Activated CD4-positive, alpha-beta T cell treated with anti-CD3 and anti-CD28 coated beads for 4 hours (primary cell): ENCODE measurements at places on chromosomes 16 and 17.

GRCh38 chr17:3968015-3968414, 3.8 kb upstream of the ATP2A3 start:
- DNase-seq: no peak

- no peak for DNase-seq
Observed at GRCh38 chr17:10325031-10325695, 47.6 kb downstream of the MYH13 start.

DNA sequence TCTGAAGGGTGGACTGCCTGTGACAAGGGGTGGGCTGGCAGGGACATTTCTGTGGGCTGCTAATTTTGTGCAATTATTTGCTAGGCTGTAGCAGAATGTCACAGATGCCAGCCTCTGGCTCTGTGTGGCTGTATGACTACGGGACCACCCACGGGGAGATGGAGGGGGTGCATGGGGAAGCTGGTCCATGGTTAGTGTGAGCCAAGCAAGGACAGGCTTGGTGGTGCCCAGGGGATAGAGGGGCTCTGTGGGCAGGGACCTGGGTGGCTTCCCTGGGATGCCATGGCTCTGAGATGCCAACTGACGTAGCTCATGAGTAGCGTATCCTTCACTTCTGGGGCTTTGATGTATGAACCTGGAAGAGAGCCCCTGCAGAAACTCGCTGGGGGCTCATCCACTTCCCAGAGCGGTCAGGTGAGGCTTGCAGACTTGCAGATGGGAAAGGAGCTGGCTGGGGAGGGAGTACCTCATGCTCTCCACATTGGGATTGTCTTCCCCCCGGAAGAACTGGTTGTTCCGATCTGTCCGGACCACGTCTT, 87.2 kb downstream of the TBC1D16 start:
- no peak for DNase-seq

- DNase-seq: no peak
Observed at GRCh38 chr17:74009056-74009625, 194.3 kb upstream of the RPL38 start.

DNA sequence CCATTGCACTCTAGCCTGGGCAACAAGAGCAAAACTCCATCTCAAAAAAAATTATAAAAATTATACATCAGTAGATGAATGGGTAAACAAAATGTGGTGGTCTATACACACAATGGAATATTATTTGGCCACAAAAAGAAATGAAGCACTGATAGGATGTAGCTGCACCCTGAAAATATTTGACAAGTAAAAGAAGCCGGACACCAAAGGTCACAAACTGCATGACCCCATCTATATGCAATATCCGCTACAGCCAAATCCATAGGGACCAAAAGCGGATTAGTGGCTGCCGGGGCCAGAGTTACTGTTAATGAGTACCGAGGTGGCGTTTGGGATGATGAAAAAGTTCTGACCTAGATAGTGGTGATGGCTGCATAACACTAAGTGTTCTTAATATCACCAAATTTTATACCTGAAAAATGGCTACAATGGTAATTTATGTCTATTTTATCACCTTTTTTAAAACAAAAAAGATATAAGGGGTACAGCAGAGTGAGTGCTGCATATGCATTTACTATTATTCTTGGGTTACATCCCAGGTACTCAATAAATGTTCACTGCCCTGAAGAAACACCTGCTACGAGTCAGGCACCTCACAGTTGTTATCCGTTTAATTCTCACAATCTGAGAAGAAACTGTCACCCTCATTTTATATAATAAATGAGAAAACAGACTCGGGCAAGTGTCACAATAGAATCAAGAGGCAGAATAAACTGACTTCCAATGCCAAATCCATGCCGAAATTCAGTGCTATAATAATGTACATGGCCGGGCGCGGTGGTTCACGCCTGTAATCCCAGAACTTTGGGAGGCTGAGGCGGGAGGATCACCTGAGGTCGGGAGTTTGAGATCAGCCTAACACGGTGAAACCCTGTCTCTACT, 807 bp upstream of the HBQ1 start:
- DNase-seq: no peak

DNA sequence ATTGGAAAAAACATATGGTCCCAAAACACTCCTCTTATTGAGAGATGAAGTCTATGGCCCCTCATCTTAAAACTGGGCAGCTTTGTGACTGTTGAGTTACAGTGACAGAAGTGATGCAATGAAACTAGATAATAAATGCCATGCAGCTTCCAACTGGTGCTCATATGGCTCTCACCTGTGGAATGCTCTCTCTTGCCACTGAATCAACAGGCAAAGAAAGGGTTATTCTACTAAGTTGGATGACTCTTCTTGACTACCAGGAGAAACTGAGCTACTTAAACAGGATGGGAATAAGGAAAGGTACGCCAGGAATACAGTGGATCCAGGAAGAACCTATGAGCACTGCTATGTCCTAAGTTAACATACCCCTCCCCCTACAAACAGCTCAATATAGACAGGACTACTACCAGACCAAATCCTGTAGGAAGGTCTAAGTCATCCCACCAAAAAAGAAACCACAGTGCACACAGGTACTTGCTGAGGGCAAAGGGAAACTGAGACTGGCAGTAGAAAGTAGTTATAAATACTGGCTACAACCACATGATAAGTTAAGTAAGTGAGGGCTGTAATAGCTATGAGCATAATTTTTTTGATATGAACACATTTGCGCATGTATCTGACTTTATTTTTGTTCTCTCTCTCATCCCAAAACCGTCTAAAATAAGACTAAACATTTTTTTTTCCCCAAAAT, 398.5 kb downstream of the ZFHX3 start:
- DNase-seq: no peak

DNA sequence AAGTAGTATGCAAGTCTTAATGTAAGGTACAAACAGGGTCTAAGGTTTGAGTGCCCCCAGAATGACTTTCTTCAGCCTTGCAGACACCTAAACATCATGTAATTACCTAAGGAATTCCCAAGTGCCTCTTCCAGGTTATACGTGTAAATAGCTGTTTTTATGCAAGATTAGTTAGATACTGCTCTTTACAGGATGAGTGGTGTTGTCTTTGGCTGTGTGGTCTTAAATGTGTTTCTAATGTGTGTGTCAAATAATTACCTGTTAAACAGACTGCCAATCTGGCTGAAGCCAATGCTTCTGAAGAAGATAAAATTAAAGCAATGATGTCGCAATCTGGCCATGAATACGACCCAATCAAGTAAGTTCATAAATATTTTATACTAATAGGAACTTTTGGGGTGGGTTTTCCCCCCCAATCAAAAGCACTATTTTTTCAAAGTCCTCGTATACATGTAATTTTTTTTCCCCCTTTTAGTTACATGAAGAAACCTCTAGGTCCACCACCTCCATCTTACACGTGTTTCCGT, 16.0 kb downstream of the RBBP6 start:
- no peak for DNase-seq

DNA sequence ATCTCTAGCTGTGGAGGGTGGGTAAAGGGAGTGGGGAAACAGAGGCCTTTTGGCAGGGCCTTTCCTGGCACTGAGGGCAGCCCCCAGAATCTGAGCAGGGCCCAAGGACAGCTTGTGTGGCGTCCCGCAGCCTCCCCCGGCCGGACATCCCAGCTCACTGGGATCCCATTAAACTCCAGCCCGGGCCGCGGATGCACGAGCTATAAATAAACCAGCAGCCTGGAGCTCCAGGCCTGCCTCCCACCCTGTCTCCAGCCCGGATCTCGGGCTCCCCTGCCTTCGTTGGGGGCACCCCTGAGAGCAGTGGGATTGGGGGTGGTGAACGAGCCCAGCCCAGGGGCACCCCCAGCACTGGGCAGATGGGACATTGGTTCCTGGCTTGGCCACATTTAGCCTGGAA, 13.8 kb upstream of the AATK start:
- DNase-seq: no peak

DNA sequence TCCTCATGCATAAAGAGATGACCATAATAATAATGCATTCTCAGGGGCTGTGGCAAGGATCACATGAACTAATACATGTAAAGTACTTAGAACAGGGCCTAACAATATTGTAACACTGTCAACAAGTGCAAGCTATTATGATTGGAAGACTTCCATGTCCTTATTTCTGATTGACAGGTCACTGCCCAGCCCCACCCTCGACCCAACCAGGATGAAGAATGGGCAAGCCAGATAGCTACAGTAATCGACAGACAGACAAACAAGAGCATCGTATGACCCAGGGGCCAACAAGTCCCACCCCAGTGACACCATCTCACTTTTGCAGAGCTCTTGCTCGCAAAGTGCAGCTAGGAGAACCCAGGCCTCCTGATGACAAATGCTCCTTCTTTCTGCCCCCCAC, 14.6 kb upstream of the MMP2 start:
- DNase-seq: no peak

GRCh38 chr16:54493061-54493460, 206.5 kb upstream of the IRX3 start:
- DNase-seq: no peak

GRCh38 chr17:63826468-63827001, 696 bp upstream of the PSMC5 start:
- no peak for DNase-seq

DNA sequence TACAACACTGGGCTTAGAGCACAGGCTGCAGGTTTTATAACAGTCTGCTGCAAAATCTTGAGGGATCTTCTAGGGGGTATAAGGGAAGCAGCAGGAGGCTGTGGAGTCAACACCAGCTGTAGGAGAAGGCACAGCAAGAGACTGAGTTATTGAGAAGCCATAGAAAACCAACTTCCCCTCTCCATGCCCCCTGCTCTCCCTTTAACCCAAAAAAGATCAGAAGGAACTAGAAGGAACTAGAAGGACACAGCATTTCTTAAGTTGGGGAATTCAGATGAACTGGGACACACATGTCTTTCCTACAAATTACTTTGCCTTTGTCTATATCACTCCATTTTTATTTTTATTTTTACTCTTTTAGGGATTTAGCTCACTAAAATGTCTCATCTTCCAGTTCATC, 6.2 kb upstream of the CCL18 start:
- DNase-seq: no peak

DNA sequence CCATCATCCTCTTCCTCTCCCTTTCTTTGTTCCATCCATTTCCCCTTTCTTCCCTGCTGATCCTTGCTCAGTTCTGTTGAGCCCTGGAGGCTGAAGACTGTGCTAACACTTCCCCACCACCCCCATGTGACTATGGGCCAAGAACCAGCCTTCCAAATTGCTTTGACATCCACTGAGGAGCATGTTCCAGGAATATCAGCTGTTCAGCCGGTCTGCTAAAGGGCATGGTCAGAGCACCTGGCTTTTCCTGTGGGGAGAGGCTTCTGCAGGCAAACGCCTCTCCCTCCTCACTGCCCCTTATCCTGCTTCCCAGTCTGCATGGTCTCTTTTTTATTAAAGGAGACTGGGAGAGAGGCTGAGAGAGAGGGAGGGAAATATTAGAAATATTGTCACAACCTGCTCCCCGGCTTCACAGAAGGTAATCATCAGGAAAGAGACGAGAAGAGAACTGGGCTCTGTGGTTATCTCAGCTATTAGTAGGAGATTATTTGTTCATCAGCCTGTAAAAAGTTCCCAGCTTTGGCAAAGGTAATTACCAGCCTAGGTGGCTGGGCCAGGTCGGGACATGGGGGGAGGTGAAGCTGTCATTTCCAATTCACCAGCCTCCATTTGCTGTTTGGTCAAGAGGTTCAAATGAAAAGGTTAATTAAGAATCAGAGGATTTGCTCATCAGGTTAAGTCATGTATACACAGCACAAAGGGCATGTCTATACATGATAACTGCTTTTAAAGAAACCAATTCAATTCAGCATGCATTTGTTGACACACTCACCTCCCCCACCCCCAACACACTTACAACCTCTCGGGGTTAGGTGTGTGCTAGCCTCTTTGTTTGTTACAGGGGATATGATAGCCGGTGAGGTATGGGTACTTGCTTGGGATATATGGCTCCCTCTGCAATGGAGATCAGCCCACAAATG, 83.7 kb upstream of the CRHR1 start:
- no peak for DNase-seq

DNA sequence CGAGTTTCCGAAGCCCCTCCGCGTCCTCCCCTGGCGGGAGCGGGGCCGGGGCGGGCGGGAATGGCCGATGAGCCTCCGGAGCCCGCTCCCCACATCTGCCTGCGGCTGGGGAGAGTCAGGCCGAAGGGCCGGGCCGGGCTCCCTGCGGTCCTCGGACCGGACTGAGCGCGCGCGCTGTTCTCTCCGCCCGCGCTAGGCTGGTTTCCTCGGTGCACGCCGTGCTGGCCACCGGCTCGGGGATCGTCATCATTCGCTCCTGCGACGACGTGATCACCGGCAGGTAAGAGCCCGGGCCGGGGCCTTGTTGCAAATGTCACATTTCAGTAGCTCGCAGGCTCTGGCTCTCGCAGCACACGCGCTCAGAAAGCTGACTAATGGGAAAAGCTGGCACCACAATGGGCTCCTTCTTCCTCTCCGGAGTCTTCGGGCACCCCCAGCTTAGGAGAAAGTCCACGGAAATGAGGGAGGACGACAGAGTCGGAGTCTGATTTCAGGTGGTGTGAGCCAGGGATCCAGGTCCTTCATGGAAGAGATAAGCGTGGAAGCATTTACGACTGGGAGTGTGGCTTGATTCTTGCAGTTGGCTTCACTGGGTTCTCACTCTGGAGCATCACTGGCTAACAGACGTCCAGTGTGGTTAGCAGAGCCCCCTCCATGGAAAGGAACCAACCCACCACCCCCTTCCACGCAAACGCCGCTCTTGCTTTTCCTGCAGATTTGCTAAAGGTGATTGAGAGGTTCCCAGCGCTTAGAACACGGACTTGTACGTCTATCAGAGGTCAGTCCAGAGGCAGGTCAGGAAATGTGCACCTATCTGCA, 715 bp downstream of the TLCD3A start:
- peak; percentile 43 for DNase-seq

DNA sequence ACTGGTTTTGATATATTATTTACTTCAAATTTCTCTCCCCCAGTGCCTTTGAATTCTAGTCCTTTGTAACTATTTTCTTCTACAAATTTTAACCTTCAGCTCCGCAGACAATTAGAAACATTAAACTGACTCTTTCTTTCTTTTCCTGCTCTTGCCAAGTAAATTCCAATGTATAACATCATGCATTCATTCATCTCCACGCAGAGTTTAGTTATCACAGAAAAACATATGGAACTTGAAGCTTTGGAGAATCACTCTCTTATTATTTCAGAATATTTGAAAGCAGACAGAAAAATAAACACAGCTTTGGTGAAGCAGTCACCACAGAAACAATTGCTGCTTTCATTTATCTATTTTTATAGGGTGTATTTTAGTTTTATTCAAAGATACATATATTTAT, 778.7 kb upstream of the CDH8 start:
- no peak for DNase-seq

- no peak for DNase-seq
Observed at GRCh38 chr16:65079549-65079948, 42.3 kb downstream of the CDH11 start.

- no peak for DNase-seq
Observed at GRCh38 chr17:41524261-41524660, 3.8 kb downstream of the KRT19 start.

DNA sequence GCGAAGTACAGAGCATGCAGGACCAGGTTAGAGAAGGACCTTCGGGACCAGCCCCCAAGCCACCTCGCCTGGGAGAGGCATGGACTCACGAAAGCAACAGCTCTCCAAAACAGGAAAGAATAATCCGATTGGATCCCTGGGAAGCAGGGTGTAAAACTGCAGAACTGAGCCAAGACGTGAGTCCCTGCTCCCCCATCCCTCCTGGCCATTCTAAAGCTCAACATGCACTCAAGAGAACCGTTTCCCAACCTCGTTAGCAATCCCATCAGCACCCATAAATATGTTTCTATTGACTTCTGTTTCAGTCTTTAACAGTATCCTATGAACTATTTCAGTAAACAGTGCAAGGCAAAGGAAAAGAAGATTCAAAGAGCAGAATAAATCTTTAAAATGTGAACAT, 167.0 kb downstream of the COPRS start:
- DNase-seq: no peak
